Aorta (tissue), 5 donors: ENCODE measurements at places on chromosomes 7 and 10.

- DNase-seq: no peak
Observed at GRCh38 chr7:142537760-142538159, 211.5 kb upstream of the PRSS1 start.

GRCh38 chr10:101818872-101819633 lies 809 bp upstream of the OGA start:
- no peak for DNase-seq

DNA sequence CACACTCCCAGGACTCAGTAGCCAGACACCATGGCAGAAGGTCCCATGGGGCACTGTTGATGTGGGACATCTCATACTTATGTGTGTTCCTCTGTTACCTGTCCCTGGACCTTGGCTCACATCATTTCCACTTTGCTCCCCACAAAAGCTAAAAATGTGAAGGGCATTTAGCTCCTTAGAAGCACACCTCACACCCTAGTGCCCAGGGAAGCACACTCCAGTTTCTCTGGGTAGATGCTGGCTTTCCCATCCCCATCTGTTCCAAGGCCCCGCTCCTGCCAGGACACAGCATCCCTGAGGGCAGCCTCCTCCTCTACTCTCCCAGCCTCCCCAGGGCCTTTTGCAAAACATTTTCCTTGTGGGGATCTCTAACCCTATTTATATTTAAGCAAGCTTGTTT lies 572.4 kb upstream of the MGMT start:
- no peak for DNase-seq

DNA sequence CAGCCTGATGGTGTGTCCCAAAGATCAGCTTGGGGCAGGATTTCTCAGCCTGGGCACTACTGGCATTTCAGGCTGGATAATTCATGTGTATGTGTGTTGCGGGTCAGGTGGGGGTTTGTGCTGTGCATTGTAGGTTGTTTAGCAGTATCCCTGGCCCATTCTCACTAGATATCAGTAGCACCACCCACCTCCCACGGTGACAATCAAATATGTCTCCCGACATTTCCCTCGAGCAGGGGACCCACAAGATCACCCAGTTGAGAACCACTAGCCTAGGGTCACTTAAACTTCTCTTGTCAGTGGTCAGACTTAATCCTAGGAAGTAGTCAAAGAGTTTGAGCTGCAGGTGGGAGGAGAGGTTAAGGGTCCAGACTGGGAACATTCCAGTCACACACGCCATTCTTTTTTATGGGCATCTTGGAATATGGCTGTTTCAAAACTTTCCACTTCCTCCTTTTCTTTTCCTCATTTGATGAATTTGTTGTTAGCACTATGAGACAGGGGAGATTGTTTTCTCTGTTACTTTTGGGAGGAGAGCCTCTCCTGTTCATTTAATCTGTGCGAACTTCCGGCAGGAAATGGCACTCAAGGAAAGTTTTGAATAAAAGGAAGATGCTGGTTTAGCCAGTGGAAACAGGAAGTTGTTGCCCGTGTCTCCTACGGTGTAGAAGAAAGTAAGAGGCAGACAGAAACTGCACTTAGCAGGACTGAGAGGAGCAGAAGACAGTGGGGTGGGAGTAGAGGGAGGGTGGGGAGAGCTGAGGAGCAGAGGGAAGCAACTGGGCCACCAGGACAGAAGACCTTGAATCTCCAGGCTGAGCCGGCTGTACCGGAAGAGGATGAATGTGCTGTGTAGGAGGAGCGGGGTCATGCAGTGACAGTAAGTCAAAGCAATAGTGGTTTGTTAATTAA lies 17.6 kb upstream of the EXOC6 start:
- DNase-seq: no peak

GRCh38 chr10:52319926-52320325 lies 5.8 kb downstream of the DKK1 start:
- DNase-seq: no peak

- no peak for DNase-seq
Observed at GRCh38 chr10:48418189-48418788, 111.8 kb downstream of the MAPK8 start.

GRCh38 chr10:119762805-119763798 lies 37.3 kb downstream of the INPP5F start:
- DNase-seq: no peak

- DNase-seq: no peak
Observed at GRCh38 chr7:150330211-150330885, 7.0 kb upstream of the ACTR3C start.

DNA sequence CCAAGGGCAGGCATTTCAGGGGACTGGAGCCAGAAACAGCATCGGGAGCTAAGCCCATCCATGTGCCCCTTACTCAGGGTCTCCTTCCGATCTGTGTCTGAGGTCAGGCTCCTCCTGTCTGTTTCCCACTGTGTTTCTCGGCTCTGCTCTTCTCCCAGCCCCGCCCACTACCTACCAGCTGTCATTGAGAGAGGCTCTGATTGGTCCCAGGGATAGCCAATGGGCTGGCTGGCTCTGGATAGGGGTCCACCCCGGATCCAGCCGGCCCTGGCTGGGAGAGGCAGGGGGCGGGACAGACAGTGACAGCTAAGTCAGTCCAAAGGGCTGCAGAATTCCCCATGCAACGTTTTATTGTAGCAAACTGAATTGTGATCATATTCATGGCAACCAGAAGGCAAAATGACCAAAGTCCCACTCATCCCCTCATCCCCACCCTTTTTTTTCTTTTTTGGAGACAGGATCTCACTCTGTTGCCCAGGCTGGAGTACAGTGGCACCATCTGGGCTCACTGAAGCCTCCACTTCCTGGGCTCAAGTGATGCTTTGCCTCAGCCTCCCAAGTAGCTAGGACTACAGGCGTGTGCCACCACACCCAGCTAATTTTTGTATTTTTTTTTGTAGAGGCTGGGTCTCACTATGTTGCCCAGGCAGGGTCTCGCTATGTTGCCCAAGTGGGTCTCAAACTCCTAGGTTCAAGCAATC lies 76.3 kb downstream of the CLIP2 start:
- peak; percentile 70 for DNase-seq

DNA sequence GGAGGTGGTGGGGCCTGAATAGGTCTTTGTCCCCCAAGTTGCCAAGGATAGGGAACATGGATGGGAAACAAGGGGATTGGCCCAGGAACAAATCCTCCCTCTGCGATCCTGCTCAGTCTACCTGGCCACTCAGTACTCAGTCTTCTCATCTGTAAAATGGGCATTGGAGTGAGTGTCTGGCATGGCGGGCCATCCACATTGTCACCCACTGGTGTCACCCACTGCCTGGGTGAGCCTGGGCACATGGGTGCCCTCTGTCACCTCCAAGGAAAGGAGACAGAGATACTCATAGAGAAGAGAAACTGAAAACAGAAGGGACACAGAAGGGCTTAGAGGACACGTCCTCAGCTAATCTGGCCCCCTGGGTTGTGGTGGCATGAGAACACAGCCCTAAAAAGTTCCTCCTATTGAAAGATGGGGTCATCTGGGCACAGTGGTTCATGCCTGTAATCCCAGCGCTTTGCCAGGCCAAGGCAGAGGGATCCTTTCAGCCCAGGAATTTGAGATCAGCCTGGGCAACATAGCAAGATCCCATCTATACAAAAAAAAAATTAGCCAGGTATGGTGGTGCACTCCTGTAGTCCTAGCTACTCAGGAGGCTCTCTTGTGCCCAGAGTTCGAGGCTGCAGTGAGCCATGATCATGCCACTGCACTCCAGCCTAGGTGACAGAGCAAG lies 12.5 kb upstream of the TNRC18 start:
- DNase-seq: no peak

DNA sequence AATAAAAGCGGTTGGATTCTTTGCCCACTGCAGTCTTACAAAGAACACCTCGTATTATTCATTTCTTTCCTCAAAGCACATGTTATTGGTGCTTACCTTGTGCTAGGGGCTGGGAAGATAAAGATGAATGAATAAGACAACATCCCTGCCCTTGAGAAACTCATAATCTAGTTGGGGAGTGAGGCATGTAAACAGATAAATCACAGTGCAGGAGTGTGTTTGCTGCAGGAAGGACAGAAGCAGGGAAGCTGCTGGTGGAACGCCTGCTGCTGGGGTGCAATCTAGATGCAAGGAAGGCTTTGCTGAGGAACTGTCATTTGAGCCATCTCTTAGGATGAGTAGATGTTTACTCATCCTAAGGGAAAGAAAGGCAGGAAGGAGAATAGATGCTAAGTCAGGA lies 135.6 kb downstream of the TMEM178B start:
- DNase-seq: no peak

- DNase-seq: no peak
Observed at GRCh38 chr7:103951311-103951710, 38.1 kb downstream of the RELN start.

- DNase-seq: no peak
Observed at GRCh38 chr7:41131956-41132355, 570.9 kb downstream of the INHBA start.

- DNase-seq: no peak
Observed at GRCh38 chr7:78066599-78066998, 268.0 kb downstream of the PHTF2 start.

DNA sequence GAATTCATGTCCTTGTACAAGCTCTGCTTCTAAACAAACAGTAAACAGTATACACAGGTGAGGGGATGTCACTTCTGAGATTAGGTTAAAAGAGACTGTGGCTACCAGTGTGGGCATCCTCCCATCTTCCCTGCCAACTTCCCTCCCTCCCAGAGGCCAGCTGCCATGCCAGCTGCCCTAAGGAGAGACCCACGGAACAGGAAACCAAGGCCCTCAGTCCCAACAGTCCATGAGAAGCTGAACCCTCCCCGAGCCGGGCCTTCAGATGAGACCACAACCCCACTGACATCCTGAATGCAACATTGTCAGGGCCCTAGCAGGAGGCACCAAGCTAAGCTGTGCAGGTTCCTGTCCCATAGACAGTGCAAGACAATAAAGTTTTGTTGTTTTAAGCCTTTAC lies 106.1 kb downstream of the CTBP2 start:
- DNase-seq: peak; percentile 31

- no peak for DNase-seq
Observed at GRCh38 chr7:40538281-40538680, 403.5 kb downstream of the SUGCT start.

GRCh38 chr7:141234335-141235105 lies 160.7 kb downstream of the TMEM178B start:
- no peak for DNase-seq

DNA sequence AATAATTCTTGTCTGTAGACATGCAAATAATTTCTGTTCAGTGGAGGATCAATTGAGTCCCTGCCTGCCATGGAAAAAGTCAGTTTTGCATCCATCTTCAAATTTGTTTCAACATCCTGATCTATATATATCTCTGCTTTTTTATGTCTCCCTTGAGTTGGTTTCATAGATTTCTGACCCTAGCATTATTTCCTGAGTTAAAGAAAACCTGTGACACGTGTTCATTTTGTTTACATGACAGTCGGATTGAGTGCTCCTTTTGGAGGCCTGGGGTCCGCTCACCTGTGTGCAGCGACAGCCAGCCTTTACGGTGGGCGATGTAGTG lies 674 bp downstream of the MRPS24 start:
- no peak for DNase-seq

DNA sequence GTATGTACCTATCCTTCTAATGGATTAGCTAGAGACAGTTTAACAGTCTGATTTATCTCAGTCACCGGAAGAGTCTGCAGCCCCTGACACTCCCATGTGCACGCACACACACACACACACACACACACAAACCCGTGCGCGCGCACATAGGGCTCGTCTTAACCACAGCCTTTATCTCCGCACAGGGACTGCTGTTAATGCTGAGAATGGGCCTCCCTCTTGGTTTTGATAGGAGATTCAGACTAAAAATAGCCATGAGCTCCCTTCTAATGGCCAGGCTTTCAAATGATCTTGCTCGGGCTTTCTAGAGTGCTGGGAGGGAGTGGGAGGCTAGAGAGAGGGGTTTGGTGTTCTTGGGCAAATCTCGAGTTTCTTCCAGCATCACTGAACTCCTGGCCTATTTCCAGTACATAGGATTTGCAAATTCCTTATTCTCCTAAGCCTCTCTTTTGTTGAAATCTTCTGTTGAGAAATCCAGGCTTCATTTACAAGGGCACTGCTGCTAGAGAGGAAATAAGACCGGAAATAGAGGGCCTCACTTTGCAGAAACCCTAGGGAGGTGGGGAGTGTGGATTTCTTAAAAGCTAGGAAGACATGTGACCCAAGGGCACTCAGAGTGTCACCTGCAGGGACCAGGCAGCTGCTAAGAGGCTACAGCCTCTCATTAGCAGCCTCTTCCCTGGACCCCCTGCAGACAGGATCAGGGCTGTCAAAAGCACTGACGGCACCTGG lies 2.4 kb downstream of the TMEM72 start:
- no peak for DNase-seq

- no peak for DNase-seq
Observed at GRCh38 chr10:122463466-122464249, 2.3 kb downstream of the HTRA1 start.

DNA sequence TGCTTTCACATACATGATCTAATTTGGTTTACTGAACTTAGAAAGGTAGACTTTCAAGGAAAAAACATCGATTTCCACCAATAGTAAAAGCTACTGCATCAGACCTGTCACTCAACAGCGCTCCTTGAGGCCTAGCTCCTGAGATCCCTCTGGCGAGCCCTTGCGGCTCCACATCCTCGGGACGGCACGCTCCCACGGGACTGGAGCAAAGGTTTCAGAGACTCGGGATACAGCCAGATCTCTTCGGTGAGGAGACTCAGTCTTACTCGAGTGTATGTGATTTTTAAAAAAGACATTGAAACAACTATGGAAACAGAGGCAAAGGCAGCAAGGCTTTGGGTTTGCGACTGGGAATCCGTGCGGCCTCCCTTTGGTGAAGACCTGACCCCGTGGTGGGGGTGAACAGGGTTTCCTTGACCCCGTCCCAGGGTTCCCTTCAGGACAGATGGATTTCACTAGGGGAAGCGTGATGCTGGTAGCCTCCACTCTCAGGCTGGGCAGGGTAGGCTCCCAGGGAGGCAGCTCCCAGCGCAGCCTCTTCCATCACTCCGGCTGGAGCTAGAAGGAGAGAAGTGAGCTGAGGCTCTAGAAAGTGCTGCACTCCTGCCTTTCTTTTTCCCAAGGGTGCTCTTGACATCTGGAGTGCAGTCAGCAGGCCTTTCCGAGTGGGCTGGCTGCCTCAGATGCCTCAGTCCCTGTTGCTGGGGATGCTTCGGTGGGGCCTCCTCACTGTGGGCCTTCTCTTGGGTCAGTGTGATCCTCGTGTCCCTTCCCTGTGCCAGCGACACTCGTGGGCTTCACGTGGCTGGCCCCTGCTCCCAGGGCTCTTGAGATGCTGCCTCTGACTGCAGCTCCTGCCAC lies 5.8 kb upstream of the ATP6V0E2 start:
- no peak for DNase-seq

GRCh38 chr10:133237241-133237587 lies 441 bp upstream of the VENTX start:
- DNase-seq: no peak

GRCh38 chr10:87983716-87984115 lies 120.3 kb downstream of the PTEN start:
- DNase-seq: no peak
